ENCODE measurements at places on chromosomes 12 and 14. TPM values are rescaled to one million over a fixed set of nuclear protein-coding genes. Genes with fewer than 3 reads are reported as not detected.

Gene SLC10A1
- total RNA-seq: 1.1 TPM

Gene C14orf132
- total RNA-seq: 2.3 TPM

Gene PPP1R12A
- 41.6 TPM for total RNA-seq

Gene TAS2R19
- 11.8 TPM for total RNA-seq

DNA sequence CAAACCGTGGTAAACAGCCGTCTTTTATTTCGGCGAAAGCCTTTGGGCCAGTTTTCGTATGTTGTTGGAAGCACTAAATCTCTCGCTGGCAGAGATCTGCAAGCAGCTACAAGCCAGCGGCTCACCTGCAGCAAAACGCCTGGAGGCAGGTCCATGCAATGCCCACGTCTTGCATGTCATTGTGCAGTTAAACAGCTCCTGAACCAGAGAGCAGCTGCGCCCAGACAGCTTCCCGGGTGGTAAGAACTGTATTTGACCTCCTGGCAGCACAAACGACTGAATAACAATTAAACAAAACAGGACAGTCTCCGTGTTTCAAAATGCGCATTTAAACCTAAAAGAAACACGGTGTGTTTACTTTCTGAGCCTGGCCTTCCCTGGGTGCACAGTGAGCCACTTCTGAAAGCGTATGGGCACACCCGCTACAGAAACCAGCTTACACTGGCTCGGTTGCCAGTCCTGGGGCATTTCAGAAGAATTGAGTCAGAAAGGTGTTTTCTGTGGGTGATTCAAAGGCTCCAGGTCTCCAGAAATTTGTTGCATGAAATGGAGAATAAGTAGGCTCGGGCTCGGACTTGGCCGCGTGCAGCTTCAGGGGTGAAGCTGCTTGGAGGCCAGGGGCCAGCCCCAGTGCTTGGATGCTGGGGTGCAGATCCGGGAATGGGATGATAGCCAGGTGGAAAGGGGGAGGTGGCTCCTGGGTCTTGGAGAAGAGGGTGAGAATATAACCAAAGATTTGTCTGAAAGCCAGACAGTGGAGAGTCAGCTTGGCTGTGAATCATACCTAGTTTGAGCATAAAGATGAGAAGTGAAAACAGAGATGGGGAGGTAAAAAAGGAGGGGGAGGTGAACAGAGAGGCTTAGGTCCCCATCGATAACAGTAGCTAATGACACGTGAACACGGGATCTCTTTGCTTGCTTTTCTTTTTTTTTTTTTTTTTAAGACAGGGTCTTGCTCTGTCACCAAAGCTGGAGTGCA, 24.9 kb upstream of the FZD10 start:
- H3K36me3 ChIP-seq: no peaks in the 10 kb centered on the region
- no peak overlapping the region for H3K27ac ChIP-seq
- H3K4me1 ChIP-seq: no peaks in the 10 kb centered on the region
- no peak for DNase-seq
- H3K27me3 ChIP-seq: peaks cover 5% of the 10 kb centered on the region

GRCh38 chr14:57660208-57660607, 166.6 kb upstream of the CCDC198 start:
- no peak for DNase-seq
- no peak overlapping the region for H3K4me3 ChIP-seq

DNA sequence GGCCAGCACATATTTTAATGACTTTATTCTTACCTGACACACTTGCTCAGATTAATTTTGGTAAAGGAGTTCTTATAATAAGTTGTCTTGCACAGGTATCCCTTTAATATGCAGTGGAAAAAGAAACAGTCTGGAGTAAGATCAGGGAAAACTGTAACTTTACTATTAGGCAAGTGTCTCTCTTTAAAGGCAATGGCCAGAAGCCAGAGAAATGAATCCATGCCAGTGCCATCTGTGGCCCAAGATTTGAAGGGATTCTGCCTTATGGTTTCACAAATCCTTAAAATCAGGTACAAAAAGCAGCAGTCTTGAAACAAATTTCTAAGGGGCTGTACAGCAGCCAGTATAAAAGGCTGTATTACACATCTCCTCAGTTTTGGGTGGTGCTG, 22.4 kb downstream of the NFYB start:
- H3K4me3 ChIP-seq: no peak overlapping the region
- H3K27ac ChIP-seq: peak overlapping the region; percentile 72
- H3K4me1 ChIP-seq: peaks cover 17% of the 10 kb centered on the region
- no peaks in the 10 kb centered on the region for H3K27me3 ChIP-seq

- peak overlapping the region; percentile 97 for H3K4me3 ChIP-seq
- no peaks in the 10 kb centered on the region for H3K27me3 ChIP-seq
- H3K4me1 ChIP-seq: peaks cover 3% of the 10 kb centered on the region
- DNase-seq: no peak
- no peaks in the 10 kb centered on the region for H3K36me3 ChIP-seq
These were observed 1.4 kb upstream of the ARID2 start for GRCh38 chr12:45727980-45728629.

All from liver (tissue), 10 donors.